ENCODE measurements at places on chromosomes 13 and 19.
A peak's percentile ranks its signal among the peaks of the same experiment; 100 is the strongest.

- H3K27me3 ChIP-seq, result no peaks in the 10 kb centered on the region
- H3K27ac ChIP-seq, result no peak overlapping the region
- DNase-seq, result no peak
- peaks cover 44% of the 10 kb centered on the region for H3K36me3 ChIP-seq
- H3K4me1 ChIP-seq, result no peaks in the 10 kb centered on the region
These were observed 41.1 kb downstream of the TMTC4 start for GRCh38 chr13:100633461-100633860.

DNA sequence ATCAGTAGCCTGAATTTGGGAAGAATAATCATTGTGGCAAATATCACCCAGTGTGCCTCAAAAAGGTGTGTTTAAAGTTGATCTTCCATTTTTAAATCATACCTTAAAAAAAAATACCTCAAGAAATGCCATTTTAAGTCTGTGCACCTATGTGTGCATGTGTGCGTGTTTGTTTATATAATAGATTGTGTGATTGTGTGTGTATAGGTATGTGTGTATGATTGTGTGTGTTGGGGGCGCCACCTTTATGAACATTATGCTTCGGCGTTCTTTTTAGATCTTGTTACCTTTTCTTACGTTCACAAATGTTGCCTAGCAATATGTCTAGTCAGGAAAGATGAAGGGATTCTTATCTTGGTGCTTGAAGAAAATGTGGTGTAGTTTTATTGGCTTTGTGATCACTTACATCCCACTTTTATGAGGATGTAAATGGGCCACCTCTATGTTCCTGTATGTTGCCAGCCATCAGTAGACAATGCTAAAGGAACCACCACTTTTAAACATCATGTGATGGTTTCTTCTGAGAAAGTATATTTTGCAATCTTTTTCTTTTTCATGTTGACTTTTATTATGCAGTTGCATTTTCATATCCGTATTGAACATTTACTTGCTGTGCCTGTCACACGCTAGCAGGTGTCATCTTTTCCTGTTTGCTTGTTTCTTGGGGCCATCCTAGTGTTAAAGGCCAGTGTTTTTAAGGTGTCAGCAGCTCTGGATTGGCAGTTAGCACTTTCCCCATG, 2.2 kb upstream of the IRS2 start:
- no peak overlapping the region for H3K27ac ChIP-seq
- no peak overlapping the region for H3K4me3 ChIP-seq

DNA sequence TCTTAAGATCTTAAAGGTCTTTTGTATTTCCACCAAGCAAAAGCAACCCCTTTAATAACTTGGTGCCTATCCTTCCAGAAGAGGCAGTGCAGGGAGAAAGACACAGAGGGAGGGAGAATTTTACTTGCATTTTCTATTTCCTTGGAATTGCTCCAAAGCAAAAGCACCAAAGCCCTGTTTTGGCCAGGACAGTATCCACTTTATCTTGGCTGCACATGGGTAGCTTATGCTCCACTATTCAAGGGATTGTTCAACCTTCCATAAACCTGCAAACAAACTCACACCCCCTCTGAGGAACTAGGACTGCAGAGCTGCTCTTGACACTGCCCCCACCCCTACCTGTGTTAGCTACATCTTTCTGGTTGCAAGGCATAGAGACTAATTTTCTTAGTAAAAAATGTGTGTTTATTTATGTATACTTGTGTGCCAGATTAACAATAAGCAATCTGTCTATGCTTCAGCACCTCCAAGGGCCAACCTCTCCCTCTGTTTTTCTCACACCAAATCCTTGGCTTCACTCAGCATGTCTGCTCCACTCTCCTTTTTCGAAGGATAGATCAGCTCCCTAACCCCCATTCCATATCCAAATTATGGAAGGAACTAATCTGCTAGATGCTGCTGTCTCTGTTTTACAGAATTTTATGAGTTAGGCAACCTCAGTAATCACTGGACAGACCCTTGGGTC, 68.1 kb upstream of the KLF12 start:
- H3K4me1 ChIP-seq, result no peaks in the 10 kb centered on the region
- DNase-seq, result no peak
- no peaks in the 10 kb centered on the region for H3K36me3 ChIP-seq
- H3K27me3 ChIP-seq, result no peaks in the 10 kb centered on the region
- H3K4me3 ChIP-seq, result no peak overlapping the region
- H3K27ac ChIP-seq, result no peak overlapping the region

GRCh38 chr19:48804496-48804895, 6.3 kb downstream of the BCAT2 start:
- no peak for DNase-seq
- H3K4me3 ChIP-seq, result no peak overlapping the region
- no peaks in the 10 kb centered on the region for H3K27me3 ChIP-seq
- H3K36me3 ChIP-seq, result no peaks in the 10 kb centered on the region
- H3K27ac ChIP-seq, result no peak overlapping the region

GRCh38 chr19:19064811-19065745, 1.3 kb downstream of the SLC25A42 start:
- no peaks in the 10 kb centered on the region for H3K36me3 ChIP-seq
- H3K27ac ChIP-seq, result no peak overlapping the region
- peak; percentile 57 for DNase-seq
- no peaks in the 10 kb centered on the region for H3K27me3 ChIP-seq
